ENCODE measurements at places on chromosomes 1 and 21.

GRCh38 chr1:2025491-2025981 is 6.4 kb downstream of the GABRD start:
- no peak for DNase-seq

DNA sequence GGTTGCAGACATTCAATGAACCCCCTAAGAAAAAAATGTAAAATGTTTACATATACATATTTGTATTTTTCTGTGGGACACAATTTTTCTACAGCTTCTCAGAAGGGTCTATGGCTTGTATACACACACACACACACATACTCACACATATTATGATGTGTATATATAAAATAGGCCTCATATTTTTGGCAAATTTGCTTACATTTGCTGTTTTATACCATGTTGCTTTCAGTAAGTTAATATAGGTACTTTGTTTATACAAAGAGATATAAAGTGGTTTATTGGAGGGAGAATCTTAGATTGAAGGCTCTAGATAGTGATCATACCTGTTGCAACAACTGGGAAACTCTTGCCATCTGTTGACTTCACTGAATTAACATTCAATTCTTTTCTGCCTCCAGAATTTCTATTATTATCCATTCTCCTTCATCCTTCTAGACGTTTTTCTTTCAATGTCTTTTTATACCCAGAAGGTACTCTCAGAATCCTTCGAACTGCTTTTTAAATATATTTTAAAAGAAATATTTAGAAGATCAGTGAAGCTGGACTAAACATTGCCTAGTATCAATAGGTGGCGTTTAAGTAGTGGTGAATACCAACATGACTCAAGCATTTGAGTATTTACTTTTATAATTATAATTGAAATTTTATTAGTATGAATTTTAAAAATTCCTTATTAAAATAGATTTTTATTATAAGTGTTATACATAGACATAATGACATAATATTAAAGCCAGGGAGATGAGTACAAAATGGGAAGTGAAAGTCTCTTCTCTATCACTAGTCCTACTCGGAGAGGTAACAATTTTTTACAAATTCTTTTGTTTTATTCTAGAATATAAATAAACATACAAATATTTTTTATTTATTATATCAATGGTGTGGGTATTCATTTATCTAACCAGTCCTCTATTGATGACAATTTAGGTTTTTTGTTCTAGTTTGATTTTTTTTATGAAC is 10.2 kb downstream of the CD55 start:
- no peak for DNase-seq

DNA sequence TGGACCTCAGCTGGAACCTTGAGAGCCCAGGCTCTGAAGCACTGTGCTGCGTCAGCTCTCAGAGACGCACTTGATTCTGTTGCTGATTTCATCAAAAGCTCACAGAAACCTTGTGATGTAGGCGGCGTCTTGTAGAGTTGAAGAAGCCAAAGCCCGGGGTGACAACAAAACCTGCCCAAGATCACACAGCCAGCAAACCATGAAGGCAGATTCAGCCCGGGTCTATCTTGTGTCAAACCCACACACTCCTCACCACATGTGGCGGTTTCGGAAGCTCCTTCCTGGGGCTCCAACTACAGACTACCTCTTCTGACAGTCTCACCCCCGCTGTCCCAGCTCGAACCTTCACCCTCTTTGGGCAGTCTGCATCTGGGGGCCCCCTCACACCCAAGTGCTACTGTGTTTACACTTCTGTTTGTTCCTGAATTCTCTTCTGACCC is 50.4 kb downstream of the TENT5C start:
- no peak for DNase-seq

GRCh38 chr1:150115121-150115520 is 34.6 kb upstream of the PLEKHO1 start:
- DNase-seq: no peak

DNA sequence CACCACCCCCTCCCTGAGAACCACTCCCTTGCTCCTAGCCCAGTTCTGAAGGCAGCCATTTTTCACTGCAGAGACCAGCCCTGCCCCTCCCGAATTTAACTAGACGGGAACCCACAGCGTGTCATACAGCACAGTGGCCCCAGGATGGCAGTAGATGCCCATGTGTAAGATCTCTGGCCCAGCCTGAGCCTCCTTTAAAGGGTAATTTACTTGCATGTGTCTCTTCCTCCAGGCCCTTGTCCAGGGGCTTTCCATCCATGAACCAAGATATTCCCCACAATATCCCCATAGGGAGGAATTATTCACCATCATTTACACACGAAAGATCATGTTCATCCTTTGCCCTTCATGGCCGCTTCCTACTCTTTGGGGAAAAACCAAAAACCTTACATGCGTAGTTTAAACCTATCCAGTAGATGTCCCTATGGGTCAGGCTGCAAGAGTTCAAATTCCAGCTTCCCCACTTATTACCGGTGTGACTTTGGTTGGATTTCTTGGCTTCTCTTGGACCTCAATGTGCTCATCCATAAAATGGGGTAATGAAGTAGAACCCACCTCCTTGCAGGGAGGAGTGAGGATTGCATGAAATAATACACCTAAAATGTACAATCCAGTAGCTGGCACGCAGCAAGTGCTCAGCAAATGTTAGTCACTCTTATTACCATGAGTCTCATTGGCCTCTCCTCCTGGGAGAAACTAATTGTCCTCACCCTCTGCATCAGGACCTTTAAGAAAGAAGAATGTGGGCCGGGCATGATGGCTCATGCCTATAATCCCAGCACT is 4.0 kb upstream of the LACTBL1 start:
- peak; percentile 88 for DNase-seq

- DNase-seq: peak; percentile 14
These were observed 176.4 kb downstream of the MIS18A start for GRCh38 chr21:32102426-32102825.

- DNase-seq: no peak
These were observed 2.1 kb upstream of the EFNA1 start for GRCh38 chr1:155125511-155125945.

GRCh38 chr1:23908453-23909341 is 4.5 kb downstream of the CNR2 start:
- no peak for DNase-seq

DNA sequence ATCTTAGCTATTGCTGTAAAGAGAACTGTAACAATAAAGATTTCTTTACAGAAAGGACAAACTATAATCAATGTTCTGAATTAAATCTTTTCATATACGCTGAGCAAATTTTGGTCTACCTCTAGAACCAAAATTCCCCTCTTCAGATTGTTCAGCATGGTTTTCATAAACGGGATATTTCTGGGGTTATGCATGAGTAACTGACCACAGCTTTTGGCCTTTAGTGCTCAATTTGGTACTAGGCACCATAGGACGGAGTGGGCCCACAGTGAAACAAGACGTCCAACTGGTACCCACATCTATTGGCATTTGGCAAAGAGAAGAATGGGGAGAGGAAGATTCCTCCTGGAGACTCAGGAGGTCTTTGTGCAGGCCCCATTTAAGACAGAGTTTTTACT is 184.5 kb downstream of the TGFBR3 start:
- peak; percentile 26 for DNase-seq

- DNase-seq: peak; percentile 87
These were observed 14.3 kb upstream of the SEC16B start for GRCh38 chr1:177984136-177984525.

GRCh38 chr1:5620418-5620817 is 371.8 kb downstream of the NPHP4 start:
- no peak for DNase-seq

GRCh38 chr1:54997711-54997986 is 1.1 kb upstream of the BSND start:
- no peak for DNase-seq

DNA sequence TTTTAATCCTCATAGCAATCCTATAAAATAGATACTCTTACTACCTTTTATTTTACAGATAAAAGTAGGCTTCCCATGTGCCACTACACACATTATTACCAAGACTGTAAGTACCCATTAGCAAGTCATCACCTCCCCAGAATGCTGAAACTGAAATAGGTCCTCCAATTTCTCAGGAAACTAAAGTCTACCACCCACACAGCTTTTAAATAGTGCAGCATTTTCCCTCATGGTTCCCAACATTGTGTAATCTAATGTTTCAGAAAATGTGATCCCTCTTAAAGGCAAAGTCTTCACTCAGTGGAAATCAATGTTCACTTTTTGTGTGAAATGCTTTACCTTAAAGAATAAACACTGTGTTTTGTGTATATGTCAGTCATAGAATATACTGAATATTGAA is 356.5 kb downstream of the GPATCH2 start:
- peak; percentile 4 for DNase-seq

DNA sequence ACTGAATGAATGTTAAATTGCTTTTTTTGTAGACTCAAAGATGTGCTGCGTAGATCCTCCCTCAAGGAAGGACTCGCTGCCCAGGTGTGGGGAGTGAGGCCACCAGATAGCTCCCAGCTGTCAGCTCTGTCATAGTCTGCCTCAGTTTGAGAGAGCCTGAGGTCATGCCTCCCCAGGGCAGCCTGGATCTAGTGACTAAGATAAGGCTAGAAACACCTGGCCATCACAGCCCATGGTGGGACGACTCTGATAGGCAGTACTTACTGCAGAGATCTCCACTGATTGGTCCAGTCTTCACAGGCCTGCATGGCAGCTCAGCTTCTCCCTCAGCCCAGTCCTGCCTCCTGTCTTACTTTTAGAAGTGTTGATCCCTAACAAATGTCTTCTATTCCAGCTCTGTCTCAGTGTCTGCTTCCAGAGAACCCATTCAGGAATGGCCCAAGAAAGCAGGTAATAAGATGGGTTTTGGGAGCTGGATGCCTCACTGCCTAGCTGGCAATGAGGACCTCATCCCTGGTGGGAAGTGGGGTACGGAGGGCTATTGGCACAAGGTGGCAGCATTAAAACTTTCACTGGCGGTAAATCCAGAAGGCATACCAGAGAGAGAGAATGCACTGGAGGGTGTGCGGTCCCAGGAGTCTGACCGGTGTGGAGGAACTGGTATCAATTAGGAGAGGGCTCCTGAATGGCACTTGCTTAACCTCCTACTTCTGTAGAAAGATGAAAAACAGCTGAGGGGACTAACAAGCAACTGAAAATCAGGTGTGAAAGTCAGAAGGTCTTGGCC is 55.3 kb upstream of the GPR37L1 start:
- no peak for DNase-seq

GRCh38 chr1:51313961-51314777 is 16.2 kb downstream of the TTC39A start:
- peak; percentile 76 for DNase-seq

DNA sequence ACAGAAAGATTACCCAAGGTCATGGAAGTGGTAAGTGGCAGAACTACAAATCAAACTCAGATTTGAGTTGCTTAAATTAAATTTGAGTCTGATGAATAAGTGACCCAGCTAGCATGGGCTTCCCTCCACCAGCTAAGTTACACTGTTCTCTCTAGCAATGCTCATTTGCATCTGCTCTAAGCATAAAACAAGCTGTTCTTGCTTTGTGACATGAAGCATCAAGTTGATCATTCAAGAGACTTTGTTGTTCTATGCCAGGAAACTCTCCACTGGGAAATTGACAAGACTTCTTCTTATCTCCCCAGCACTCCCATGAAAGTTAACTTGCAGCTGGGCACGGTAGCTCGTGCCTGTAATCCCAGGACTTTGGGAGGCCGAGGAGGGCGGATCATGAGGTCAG is 49.0 kb downstream of the SERBP1 start:
- no peak for DNase-seq

DNA sequence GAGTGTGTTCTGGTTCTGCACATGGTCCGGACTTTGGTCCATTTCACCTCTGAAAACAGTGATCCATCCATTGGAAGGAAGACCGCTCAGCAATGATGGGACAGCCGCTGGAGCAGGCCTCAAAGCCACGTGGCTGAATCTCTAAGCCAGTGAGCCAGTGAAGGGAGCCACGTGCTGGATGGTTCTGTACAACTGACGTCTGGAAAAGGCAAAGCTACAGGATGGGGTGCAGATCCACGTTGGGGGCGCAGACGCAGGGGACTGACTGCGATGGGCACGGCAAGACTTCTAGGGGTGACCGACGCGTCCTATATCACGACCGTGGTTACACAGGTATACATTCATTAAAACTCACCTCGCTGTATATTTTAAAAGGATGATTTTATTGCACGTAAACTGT is 10.2 kb upstream of the ARHGEF16 start:
- no peak for DNase-seq

DNA sequence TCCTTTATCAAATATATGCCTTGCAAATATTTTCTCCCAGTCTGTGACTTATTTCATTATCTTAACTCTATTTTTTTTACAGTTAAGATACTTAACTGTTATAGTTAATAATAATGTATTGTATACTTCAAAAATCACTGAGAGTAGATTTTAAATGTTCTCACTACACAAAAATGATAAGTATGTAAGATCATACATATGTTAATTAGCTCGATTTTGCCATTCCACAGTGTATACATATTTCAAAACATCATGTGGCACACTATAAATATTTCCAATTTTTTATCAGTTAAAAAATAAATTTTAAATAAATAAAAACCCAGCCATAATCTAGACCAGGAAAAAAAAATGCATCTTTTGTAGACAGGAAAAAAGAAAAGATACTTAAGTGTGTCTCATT is 27.2 kb downstream of the CTTNBP2NL start:
- DNase-seq: peak; percentile 21

GRCh38 chr1:118395430-118395991 is 210.5 kb upstream of the SPAG17 start:
- no peak for DNase-seq

DNA sequence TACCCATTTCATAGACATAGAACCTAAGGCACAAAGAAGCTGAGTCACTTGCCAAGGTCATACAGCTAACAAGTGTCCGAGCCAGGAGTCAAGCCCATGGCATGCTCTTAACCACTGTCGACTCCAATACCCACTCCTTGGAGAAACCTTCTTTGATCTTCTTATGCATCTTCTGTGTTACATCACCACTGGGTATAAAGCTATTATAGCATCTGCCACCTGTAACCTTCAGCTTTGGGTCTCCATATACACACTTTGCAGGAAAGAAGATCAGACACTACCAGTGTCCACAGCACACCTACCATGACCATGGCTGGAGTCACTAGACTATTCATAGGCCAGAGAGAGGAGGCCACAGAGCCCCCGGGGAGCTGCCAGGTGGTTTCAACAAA is 29.1 kb downstream of the GPA33 start:
- DNase-seq: no peak

GRCh38 chr1:184803180-184803492 is 48.5 kb upstream of the EDEM3 start:
- DNase-seq: peak; percentile 30

DNA sequence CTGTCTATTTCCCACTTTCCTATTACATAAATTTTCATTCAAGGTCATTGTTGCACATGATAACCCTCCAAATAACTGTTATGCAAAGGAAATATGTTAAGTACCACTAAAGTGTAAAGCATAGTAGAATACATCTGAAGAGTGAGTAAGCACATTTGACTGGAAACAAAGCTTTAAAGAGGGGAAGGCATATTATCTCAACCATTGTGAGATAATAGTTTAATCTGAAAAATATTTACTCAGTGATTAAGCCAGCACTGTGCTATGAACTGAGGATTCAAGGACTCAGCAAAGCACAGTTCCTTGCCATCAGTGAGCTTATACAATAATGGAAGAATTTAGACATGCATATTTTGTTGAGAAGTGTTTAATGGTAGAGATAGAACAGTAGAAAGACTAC is 127.4 kb downstream of the HMCN1 start:
- peak; percentile 17 for DNase-seq

- peak; percentile 64 for DNase-seq
These were observed 68.4 kb downstream of the GDAP2 start for GRCh38 chr1:117860896-117861610.

Measured in EL (cell line).